Activated CD8-positive, alpha-beta T cell treated with anti-CD3 and anti-CD28 coated beads, Interleukin-2, amount 10 ng/mL, durations not matched to agents 7 days and 5 days (primary cell): ENCODE measurements at places on chromosomes 13 and 19. TPM values are rescaled to one million over a fixed set of nuclear protein-coding genes. Genes with fewer than 3 reads are reported as not detected.
A peak's percentile ranks its signal among the peaks of the same experiment; 100 is the strongest.

GRCh38 chr13:105763851-105764250 is 771.6 kb downstream of the EFNB2 start:
- H3K36me3 ChIP-seq = no peaks in the 10 kb centered on the region
- H3K4me1 ChIP-seq = no peaks in the 10 kb centered on the region
- no peaks in the 10 kb centered on the region for H3K27me3 ChIP-seq

GRCh38 chr19:50281491-50281890 is 47.7 kb downstream of the KCNC3 start:
- H3K36me3 ChIP-seq = no peaks in the 10 kb centered on the region
- H3K4me3 ChIP-seq = no peak overlapping the region
- no peak overlapping the region for H3K27ac ChIP-seq
- no peaks in the 10 kb centered on the region for H3K4me1 ChIP-seq
- H3K27me3 ChIP-seq = no peaks in the 10 kb centered on the region
- no peak for DNase-seq

GRCh38 chr19:13788991-13789390 is 6.3 kb upstream of the ZSWIM4 start:
- DNase-seq = peak; percentile 62
- no peaks in the 10 kb centered on the region for H3K27me3 ChIP-seq
- H3K36me3 ChIP-seq = no peaks in the 10 kb centered on the region
- H3K4me1 ChIP-seq = peaks cover 52% of the 10 kb centered on the region
- H3K4me3 ChIP-seq = peak overlapping the region; percentile 22

GRCh38 chr19:45119582-45119981 is 26.6 kb downstream of the PPP1R37 start:
- no peaks in the 10 kb centered on the region for H3K27me3 ChIP-seq
- H3K27ac ChIP-seq = no peak overlapping the region
- H3K4me1 ChIP-seq = peaks cover 78% of the 10 kb centered on the region
- no peak overlapping the region for H3K4me3 ChIP-seq
- no peak for DNase-seq

GRCh38 chr13:99013951-99014350 is 36.1 kb upstream of the DOCK9 start:
- peaks cover 9% of the 10 kb centered on the region for H3K36me3 ChIP-seq
- DNase-seq = no peak
- no peaks in the 10 kb centered on the region for H3K27me3 ChIP-seq
- H3K4me1 ChIP-seq = peaks cover 35% of the 10 kb centered on the region
- no peak overlapping the region for H3K4me3 ChIP-seq

- H3K27ac ChIP-seq = no peak overlapping the region
- peaks cover 19% of the 10 kb centered on the region for H3K4me1 ChIP-seq
- no peaks in the 10 kb centered on the region for H3K27me3 ChIP-seq
- DNase-seq = no peak
- no peaks in the 10 kb centered on the region for H3K36me3 ChIP-seq
These were observed 20.5 kb upstream of the ALOX5AP start for GRCh38 chr13:30714629-30715371.

GRCh38 chr19:6087074-6087571 is 23.2 kb downstream of the RFX2 start:
- H3K36me3 ChIP-seq = peaks cover 2% of the 10 kb centered on the region
- peak overlapping the region; percentile 66 for H3K4me3 ChIP-seq
- H3K27ac ChIP-seq = peak overlapping the region; percentile 88
- peaks cover 26% of the 10 kb centered on the region for H3K4me1 ChIP-seq

- no peaks in the 10 kb centered on the region for H3K36me3 ChIP-seq
- H3K4me1 ChIP-seq = no peaks in the 10 kb centered on the region
- H3K27ac ChIP-seq = no peak overlapping the region
- no peak overlapping the region for H3K4me3 ChIP-seq
- no peak for DNase-seq
- no peaks in the 10 kb centered on the region for H3K27me3 ChIP-seq
These were observed 391.5 kb upstream of the MIR17HG start for GRCh38 chr13:90956031-90956430.

DNA sequence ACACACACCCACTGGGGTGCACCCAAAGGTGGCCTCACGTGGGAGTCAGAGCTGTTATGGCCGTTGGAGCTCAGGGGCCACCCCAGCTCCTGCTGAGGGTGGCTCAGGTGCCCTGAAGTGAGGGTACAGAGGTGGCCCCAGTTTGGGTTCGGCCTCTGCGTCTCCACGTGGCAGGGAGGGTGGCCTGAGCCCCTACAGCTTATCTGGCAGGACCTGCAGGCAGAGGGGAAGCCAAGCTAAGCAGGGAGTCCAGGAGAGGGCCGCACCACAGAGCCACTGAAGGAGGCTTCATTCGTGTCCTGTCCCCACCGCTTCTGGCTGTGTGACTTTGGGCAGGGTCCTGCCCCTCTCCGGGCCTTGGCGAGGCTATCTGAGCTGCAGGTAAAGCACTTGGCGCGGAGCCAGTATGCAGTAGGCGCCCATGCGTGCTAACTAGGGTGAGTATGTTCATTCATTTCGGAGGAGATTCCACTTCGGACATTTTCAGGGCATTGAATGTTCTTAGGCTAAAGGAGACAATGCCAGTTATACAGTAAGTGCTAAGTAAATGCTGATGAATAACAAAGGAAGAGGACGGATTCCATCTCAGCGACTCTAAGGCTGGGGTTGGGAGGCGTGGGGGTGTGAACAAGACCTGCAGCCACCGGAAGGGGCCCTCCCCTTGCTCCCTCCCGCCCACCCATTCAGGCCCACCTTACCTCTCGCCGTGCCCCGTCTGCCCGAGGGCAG is 4.9 kb downstream of the REX1BD start:
- peaks cover 19% of the 10 kb centered on the region for H3K36me3 ChIP-seq
- H3K27ac ChIP-seq = no peak overlapping the region
- peaks cover 2% of the 10 kb centered on the region for H3K27me3 ChIP-seq
- no peak for DNase-seq
- H3K4me3 ChIP-seq = no peak overlapping the region

The PLIN4 gene
- not detected for total RNA-seq

The CGB3 gene
- not detected for total RNA-seq

The RAP2A gene
- total RNA-seq = 29.8 TPM

The CLIP3 gene
- total RNA-seq = 0.74 TPM

The CFAP97D2 gene
- not detected for total RNA-seq

The ZNF585A gene
- total RNA-seq = 7.9 TPM

The CAMSAP3 gene
- total RNA-seq = 0.42 TPM

The ZIK1 gene
- total RNA-seq = 12.4 TPM

The FUT2 gene
- not detected for total RNA-seq

The LIPE gene
- total RNA-seq = 34.6 TPM

The SPART gene
- 16.3 TPM for total RNA-seq
